ENCODE measurements at places on chromosomes 5 and 9.

DNA sequence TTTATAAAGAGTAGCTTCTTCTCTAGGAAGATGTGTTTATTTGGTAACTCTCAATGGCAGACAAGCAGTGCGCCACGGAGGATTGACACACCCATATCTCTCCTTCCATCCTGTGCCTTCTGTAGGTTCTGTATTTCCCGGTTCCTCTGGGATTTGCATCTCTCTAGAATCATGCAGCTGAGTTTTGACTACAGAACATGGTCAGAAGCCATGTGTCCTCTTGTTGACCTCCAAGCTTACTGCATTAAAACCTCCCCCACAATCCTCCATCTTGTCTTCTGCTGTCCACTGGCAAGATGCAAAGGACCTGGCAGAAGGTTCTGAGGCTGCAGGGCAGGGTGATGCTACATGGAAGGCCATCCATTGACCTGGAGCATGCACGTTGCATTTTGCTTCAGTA lies 482.0 kb downstream of the DMRT2 start:
- no peak for ATAC-seq

GRCh38 chr5:126056851-126057622 lies 366.2 kb upstream of the GRAMD2B start:
- ATAC-seq: no peak

DNA sequence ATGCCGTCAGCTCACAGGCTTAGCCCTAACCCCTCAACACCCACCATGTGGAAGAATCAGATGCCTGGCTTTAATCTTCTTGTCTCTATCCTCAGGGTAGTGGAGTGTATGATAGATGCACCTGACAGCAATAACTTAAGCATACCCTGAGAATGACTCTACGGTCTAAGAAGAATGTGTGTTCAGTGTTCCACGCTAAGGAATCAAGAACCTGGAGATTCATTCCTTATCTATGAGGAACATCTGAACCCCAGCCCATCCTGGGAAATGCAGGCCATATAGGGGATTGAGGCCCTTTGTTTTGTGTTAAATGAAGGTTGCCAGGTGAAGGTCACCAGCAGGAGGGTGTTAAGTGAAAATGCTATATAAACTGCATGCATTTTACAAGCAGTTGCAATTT lies 63.0 kb downstream of the KLHL3 start:
- no peak for ATAC-seq

GRCh38 chr5:169804861-169805260 lies 167.8 kb downstream of the DOCK2 start:
- no peak for ATAC-seq

DNA sequence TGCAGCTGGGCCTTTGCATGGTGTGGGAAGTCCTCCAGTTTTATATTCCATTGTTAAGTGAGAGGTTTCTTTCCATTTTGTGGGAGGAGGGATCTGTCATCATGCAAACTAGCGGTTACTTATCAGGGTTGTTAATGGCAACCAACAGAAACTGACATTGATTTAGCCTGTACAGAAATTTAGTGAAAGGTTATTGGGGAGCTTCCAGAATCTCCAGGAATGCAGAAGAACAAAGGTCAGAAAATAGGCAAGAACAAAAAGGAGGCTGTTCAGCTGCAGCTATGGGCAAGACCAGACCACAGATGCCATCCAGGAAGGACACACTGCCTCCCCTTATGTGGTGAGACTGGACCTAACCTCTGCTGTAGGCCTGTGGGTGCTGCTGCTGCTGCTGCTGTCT lies 395.8 kb downstream of the KDM4C start:
- no peak for ATAC-seq

GRCh38 chr5:173831196-173831914 lies 56.8 kb upstream of the CPEB4 start:
- no peak for ATAC-seq

DNA sequence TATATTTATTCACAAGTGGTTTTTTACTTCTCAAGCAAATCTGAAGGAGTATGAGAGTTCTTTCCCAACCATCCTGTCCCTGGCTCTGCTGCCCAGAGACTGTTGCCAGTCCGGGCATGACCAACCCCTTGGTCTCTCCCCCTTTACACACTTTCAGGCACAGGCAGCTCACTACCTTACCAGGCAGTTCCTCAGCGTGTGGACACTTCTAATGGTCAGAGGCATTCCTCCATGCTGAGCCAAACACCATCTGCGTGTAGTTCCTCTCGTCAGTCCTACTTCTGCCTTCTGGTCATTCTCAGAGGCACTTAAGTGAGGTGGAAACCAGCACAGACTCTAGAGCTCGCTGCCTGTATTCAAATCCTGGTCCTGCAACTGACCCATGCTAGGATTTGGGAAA lies 56.1 kb downstream of the TSTD2 start:
- ATAC-seq: no peak

- ATAC-seq: peak; percentile 82
These were observed 432.6 kb upstream of the SLC30A5 start for GRCh38 chr5:68661237-68661636.

GRCh38 chr5:68396722-68397121 lies 181.2 kb downstream of the PIK3R1 start:
- ATAC-seq: no peak

DNA sequence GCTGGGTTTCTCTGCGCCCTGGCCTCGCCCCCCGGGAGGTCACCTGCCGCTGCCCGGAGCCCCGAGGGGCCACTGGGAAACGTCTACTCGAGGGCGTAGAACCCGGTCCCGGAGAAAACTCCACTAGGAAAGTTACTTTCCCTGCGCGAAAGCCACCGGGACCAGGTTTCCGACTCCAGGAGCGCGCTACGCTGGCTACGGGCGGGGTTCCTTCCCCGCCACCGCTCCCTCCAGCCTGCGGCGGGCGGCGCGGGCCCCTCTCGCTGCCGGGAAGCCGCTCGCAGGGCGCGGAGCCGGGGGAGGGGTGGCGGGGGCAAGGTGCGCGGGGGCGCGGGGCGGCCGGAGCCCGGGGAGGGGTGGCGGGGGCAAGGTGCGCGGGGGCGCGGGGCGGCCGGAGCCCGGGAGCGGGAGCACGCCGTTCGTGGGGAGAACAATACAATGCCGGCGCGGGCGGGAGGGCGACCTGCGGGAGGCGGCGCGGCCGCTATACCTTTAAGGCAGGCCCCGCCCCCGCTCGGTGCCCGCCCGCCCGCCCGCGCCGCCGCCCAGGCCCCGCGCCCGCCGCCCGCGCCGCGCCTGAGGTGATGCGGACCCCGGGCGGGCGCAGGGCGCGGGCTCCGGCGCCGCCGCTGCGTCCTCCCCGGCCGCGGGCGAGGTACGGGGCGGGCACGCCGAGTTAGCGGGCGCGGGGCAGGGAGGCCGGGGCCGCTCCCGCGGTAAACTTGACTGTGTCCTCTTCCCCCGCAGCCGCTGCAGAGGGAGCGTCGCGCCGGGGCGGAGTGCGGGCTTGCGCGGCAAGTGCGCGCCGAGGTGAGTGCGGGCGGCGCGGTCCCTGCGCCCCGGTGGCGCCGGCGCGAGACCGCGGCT lies 278.1 kb downstream of the AOPEP start:
- peak; percentile 63 for ATAC-seq

DNA sequence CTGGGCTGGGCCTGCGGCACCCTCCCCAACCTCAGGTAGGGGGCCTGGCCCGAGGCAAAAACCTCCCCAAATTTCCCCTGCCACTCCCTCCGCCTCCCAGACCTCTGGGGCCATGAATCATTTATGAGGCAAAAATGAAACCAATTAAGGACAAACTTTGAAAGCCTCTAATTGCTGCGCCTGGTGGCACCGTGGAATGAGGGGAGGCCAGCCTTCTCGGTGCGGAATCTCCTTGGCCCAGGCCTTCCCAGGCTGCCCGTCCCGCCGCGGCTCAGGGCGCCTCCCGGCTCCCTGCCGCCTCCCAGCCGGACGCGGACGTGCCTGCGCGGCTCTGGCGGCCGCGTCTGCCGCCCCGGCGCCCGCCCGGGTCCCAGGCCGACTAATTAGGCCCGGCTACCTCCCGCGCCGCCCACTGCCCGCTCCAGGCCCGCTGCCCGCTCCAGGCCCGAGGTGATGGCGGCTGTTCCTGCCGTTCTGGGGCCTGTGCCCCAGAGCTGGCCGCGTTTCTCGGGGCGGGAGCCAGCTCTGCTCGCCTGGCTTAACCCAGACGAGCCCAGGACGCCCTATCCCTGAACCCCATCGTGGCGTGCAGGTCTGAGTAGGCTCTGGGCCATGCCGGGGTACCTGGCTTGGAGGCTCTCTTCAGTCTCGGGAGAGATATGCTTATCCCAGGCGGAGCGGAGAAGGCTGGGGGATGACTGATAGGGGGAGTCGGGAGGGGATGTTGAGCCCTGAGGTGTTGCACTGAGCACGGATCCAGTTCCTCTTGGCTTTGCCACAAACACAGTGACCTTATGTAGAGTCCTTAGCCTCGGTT lies 20.1 kb downstream of the CXXC5 start:
- ATAC-seq: peak; percentile 38

GRCh38 chr5:31963358-31964006 lies 210.6 kb downstream of the GOLPH3 start:
- no peak for ATAC-seq

DNA sequence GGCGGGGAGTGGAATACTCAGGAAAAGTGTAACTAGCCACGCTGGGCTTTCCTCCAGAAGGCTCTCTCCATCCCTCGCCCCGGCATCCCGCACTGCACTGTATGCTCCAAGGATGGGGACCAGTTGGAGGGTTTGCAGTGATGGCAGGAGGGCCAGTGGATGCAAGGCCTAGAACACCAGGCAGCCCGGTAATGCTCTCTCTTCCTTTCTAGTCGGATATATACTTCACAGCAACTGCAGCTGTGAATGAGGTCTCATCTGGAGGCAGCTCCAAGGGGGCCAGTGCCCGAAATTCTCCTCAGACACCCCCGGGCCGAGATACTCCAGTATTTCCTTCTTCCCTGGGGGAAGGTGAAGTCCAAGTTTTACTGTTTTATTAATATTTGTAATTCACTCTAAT lies 10.0 kb upstream of the SLC2A8 start:
- ATAC-seq: no peak

- ATAC-seq: no peak
These were observed 49.5 kb downstream of the APBA1 start for GRCh38 chr9:69622676-69623075.

GRCh38 chr5:143509758-143510221 lies 106.3 kb upstream of the NR3C1 start:
- peak; percentile 34 for ATAC-seq

GRCh38 chr5:105573575-105573974 lies 2011.0 kb upstream of the NUDT12 start:
- ATAC-seq: no peak

- ATAC-seq: no peak
These were observed 18.9 kb downstream of the ZNF169 start for GRCh38 chr9:94277885-94278536.

DNA sequence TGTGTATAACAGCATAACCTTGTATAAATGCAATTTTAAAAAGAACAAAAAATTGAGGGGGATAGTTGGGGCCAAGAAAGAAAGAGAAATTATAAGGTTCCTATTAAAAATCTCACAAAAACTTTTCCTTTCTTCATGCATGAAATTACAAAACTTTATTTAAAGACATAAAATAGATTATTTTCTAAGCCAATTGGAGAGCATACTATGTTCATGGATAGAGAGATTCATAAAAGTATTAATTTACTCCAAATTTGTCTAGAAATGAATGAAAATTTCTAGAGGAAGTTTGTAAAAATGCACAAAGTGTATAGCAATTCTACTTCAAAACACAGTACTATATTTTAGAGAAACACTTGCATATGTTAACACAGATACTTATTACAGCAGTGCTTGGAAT lies 200.4 kb downstream of the PCSK1 start:
- ATAC-seq: no peak

DNA sequence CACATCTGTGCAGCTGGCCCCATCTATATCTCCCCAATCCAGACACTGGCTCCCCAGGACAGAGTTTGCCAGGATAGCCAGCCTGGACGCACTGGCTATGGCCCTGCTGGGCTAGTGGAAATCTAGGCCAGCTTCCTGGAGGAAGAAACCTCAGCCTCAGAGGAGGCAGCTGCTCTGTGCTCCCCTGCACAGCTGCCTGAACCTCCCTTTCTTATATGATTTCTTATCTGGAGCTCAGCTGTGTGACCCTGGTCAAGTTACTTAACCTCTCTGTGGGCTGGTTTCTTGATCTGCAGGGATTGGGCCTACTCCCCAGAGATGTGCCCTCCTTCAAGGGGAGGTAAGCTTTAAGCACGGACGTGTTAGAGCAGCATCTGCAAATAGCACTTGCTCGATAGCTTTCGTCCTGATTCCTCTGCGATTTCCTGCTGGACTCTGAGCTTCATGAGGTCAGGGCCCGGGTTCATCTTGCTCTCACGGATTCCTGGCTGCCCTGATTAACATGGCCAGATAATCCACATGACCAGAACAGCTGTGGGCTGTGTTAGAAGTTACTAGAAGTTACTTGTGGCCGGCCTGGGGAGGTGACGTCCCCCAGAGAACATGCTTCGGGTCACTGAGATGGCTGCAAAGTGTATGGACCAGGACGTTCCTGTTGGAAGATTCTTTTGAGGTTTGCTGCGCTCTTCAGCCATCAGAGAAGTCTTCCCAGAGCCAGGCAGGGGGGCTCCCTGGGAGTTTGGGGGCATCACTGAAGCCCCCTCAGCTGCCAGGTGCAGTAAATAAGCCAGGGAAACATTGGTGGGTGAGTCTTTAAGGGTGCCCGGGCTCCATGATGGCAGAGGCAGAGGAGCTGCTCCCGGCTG lies 14.5 kb downstream of the C9orf50 start:
- no peak for ATAC-seq

- peak; percentile 98 for ATAC-seq
These were observed 80.4 kb upstream of the ADAMTSL1 start for GRCh38 chr9:18393340-18394130.

DNA sequence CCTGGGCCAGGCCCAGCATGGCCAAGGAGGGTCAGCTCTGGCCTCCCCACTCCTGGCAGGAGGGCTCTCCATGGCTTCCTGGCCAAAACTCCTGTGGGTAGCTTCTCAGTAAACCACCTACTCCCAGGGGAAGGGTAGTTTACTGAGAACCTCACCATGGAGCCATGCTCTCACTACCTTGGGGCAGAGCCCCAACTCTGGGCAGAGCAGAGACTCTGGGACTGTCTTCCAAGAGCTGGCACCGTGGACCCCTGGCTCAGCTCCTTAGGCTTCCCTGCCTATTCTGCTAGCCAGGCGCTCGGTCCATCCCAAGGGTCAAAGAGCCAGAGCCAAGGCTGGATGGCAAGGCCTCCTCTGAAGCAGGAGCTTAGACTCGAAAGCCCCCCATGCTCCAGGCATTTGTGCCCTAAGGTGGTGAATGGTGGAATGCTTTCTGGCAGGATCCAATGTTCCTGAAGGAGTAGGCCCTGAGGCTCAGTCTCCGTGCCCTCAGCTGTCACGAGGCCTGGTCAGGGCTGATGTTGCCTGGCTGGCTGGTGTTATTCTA lies 19.6 kb downstream of the TCF7 start:
- ATAC-seq: no peak

- ATAC-seq: no peak
These were observed 53.3 kb downstream of the NSUN2 start for GRCh38 chr5:6579535-6579934.

GRCh38 chr9:70420441-70421271 lies 6.2 kb upstream of the KLF9 start:
- peak; percentile 37 for ATAC-seq

All from esophagus mucosa (tissue), 1 donor.